ENCODE measurements at places on chromosomes 4 and X.

DNA sequence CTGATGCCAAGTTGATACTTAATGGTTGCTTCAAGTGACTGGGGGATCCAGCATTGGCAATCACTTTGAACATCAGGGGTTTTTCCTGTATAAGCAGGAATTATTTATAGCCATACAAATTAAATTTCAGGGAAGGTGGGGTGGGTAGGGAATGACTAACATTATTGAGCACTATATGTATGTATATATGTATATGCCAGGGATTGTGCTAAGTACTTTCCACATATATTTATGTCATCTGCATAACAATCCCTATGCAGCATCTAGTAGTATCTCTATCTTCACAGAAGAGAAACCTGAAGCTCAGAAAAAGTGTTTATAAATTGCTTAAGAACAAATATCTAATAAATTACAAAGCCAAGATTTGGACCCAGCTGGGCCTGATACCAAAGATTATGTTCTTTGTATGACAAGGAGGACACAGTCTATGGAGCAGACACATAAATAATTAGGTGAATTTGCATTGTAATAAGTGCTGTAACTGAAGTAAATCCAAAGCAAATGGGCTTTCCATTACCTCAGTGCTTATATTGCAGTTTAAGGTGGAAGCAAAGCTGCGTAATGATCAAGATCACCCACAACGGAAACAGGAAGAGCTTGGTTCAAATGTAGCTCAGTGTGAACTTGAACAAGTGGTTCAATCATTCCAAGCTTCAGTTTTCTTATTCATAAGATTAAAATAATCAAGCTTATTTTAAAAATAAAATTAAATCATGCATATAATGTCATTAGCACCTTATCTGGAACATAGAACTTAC lies 18.9 kb upstream of the RASGEF1B start:
- DNase-seq, result no peak

- DNase-seq, result peak; percentile 79
Measured at GRCh38 chrX:40097504-40098263, at the start of gene BCOR. Gene BCOR (minus strand): TSS chrX:40097958. CDS start chrX:40077929, 20,029 bp downstream.

DNA sequence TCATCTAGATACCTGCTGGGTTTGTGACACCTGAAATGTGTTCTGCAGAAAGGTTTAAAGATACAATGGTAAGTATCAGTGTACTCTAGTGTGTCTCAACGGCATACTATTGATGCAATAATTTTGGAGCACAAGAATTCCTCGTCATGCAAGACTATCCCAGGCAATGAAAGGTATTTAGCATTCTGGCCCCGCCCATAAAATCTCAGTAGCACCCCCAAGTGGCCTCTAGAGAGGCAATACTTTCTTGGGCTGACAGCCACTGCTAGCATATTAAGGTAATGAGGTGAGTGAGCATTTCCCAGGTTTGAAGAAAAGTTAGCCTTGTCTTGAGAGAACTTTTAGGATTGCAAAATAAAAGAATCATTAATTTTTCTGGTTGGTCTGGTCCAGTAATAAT lies 24.0 kb downstream of the TAB3 start:
- no peak for DNase-seq

DNA sequence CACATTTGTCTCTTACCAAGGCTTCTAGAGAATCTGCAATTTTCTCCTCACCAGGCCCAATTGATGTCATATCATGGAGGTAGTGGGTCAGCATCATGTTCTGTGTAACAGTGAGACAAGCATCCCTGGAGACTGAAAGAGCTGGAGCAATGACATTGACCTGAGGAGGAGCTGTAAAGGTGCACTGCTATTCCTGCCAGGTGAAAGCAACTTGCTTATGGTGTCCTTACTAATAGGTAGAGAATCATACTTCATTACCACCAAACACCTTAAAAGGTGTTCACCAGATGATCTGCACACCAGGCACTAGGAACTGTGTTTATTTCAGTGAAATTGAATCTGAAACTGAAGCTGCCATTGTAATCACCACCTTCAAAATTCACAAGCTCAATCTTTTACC lies 188.7 kb downstream of the AFAP1 start:
- DNase-seq, result no peak

GRCh38 chr4:82555276-82555675 lies 6.5 kb downstream of the TMEM150C start:
- no peak for DNase-seq

DNA sequence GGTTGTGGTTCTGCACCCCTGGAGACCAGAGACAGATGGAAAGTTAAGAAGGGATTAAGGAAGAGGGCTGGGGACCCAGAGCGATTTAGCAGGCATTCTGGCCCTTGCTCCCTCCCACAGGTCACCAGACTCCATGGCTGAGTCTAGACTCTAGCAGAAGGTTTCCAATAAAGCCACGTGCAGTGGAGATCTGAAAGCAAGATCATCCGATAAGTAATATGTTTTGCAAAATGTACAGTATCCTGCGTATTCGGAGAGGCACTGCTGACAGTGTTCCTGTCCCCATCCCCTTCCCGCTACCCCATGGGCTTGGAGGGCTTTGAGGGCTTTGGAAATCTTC lies 531 bp upstream of the GPRIN3 start:
- no peak for DNase-seq

- no peak for DNase-seq
Measured at GRCh38 chr4:175325230-175325629, 407.1 kb downstream of the ADAM29 start.

- no peak for DNase-seq
Measured at GRCh38 chr4:4524364-4524763, 17.5 kb downstream of the STX18 start.

GRCh38 chr4:183691897-183692296 lies 32.8 kb downstream of the TRAPPC11 start:
- DNase-seq, result no peak

GRCh38 chrX:9345957-9346356 lies 118.9 kb upstream of the TBL1X start:
- no peak for DNase-seq

DNA sequence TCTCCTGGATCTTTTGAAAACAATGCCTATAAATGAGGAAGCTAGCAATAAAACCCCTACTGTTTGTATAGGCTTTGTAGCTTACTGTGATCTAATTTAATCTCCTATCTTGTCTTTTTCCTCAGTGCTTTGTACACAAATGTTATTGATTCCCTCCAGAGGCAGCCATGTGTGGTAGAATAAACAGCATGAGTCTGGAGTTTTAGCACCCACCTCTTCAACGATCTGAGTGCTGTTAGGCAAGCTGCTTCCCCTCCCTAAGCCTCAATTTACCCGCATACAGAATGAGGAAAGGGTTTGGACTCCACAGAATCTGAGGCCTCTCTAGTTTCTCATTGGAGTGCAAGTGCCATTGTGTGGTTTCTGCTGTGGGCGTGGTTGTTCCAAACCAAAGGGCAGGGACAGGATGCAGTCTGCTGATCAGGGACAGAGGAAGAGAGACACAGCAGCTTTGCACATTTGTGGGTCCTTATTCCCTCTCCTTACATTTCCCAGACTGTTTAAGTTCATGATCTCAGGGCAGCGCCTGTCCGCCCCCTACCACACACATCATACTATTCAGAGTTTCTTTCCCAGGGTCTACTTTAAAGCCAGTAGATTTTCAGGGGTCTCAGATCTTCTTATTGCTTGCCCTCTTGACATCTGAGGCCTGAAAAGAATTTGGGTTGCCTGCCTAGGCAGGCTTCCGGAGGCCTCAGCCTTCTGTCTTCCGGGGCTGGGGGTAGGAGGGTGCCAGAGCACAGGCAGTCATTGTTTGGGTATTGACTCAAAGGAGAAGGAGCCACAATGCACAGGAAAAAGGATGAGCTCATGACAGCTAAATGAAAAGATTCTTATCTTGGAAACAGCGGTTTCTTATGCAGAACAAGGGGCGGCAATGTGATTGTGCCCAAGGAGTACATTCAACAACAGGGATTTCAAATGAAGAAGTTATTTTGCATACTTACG lies 114.9 kb upstream of the TEX13D start:
- DNase-seq, result no peak

- no peak for DNase-seq
Measured at GRCh38 chr4:169071747-169072146, 61.7 kb upstream of the CBR4 start.

- DNase-seq, result no peak
Measured at GRCh38 chr4:141022111-141022695, 111.1 kb downstream of the RNF150 start.

DNA sequence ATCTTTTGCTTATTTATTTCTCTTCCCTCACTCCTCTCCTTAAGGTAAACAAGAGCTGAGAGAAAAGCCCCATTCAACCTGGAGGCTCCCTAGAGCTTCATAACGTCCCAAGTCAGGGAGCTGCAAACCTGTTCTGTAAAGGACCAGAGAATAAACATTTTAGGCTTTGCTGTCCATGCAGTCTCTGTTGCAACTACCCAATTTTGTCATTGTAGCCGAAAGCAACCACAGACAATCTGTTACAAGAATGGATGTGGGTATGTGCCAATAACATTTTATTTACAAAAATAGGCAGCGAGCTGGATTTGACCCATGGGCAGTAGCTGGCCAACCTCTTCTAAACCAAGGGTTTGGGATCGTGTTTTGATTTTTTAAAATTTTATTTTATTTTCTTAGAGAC lies 71.3 kb upstream of the TBL1X start:
- no peak for DNase-seq

GRCh38 chr4:20899591-20899990 lies 199.3 kb downstream of the PACRGL start:
- DNase-seq, result no peak

DNA sequence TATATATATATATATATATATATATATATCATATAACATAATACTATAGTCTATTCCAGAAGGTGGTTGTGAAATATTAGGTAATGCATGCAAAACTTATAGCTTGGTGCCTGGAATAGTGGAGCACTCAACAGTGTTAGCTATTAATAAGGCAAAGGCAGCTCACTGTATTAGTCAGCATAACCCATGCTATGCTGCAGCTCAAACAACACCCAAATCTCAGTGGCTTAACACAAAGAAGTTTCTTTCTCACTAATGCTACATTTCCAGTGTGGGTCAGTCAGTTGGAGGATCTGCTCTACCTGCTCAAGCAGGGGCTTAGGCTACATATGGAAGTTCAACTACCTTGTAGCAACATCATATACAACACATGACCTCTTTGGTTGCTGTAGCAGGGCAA lies 5.2 kb upstream of the RPGR start:
- no peak for DNase-seq

DNA sequence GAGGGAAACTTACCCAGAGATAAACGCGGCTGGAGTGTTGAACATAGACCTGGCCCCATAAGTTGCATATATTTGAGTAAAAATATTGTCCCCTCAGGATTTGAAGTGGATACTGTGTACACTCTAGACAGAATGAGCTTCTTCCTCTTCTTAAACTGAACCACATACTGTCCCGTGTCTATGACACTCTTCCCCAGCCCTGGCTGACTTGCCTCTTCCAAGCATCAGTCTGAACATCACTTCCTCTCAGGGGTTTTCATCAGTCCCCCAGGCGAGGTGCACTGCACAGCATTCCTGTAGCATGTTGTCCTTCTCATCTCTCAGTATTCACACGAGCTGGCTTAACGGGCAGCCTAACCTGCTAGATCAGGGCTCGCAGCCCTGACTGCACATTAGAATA lies 80.5 kb upstream of the TMEM150C start:
- DNase-seq, result no peak

GRCh38 chrX:13428053-13428786 lies 108.4 kb upstream of the ATXN3L start:
- no peak for DNase-seq

DNA sequence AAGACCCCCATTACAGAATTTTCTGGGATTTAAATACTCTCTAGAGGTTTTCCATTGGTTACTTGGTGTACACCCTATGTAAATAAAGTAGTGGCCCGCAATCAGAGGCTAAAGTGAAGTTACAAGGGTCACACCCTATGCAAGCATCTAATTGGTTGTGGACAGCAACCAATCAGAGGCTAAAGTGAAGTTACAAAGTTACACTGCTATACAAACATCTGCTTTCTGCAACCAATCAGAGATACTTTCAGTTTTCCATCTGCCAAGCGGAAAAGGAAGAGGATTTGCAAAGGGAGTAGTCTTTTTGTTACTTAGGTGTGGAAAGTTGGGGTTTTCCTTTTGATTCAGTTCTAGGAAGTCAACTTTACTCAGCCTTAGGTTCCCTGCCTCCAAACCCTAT lies 2.0 kb upstream of the ATRX start:
- DNase-seq, result peak; percentile 48

DNA sequence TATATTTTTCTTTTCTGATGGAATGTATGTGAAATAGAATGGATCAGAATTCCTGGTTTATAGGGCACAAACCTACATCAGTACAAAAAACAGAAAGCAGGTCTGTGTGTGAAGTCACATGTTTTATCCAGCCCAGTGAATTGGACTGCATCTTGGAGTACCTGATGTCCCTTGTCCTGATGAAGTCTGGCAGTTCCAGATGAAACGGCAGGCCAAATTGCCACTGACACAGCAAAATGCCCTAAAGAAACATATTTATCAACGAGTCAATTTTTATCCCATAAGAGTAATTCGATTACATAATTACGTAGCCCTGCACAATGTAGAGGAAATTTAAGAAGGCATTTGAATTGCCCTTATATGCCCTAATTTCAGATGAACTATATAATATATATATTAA lies 37.8 kb upstream of the ATP6AP2 start:
- no peak for DNase-seq

DNA sequence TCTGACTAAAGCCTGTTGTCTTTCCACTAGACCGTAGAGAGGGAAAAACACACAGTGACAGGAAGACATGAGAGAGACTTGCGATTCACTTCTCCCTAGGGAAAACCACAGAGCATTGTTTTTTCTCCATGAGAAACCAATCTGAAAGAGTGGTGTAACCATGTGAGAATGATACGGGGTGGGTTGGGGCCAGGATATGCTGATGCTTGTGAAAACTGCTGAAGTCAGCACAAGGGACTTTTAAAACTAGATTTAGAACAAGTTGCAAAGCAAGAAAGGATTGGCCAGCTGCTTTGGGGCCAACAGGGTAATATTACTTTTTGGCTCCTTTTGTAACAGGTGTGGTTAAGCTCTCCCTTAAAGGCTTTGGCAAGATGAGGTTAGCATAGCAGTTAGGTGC lies 66.1 kb downstream of the NHSL2 start:
- no peak for DNase-seq

DNA sequence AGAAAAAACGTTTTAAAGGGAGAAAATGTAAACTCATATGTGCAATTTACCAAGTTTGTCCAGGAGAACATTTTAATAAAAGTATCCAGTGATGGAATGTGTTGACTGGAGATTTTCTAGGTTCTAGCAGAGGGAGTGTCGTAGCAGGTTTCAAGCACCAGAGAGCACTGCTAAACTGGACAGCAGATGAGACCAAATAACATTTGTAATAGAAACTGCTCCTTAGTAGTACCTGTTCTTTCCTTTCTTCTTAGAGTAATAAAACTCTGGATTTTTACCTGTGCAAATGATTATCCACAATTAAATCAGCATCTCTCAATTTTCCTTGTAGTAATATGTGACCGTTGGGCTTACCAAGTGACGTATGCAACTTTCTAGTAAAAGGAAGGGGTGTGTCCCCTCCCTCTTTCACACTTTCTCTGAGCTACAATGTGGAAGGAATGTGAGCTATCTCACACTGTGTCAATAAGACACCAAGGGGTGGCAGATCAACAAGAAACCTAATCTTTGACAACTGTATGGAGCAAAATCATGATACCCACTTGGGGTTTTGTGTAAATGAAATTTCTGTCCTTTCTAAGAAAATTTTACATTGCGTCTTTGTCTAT lies 9.5 kb downstream of the HPGDS start:
- no peak for DNase-seq

GRCh38 chr4:113566015-113566795 lies 195.3 kb downstream of the CAMK2D start:
- DNase-seq, result no peak
